ENCODE measurements at places on chromosomes 4 and X. TPM values are rescaled to one million over a fixed set of nuclear protein-coding genes. Genes with fewer than 3 reads are reported as not detected.

The MAGEA2 gene
- total RNA-seq = not detected

The ANXA10 gene
- not detected for total RNA-seq

The C4orf36 gene
- total RNA-seq = not detected

The CXCL3 gene
- not detected for total RNA-seq

The TNIP3 gene
- total RNA-seq = 13.7 TPM

The GCNA gene
- 4.2 TPM for total RNA-seq

The CTAG2 gene
- total RNA-seq = 47.3 TPM

The SERTM2 gene
- not detected for total RNA-seq

The FAM9C gene
- total RNA-seq = not detected

The ASB9 gene
- total RNA-seq = 0.18 TPM

The ZAR1 gene
- not detected for total RNA-seq

The HPSE gene
- 10.9 TPM for total RNA-seq

The SSX2 gene
- total RNA-seq = not detected
